ENCODE measurements at places on chromosomes 1 and 21. TPM values are rescaled to one million over a fixed set of nuclear protein-coding genes. Genes with fewer than 3 reads are reported as not detected.

KIF21B gene
- 8.2 TPM for total RNA-seq

RGS13 gene
- 0.28 TPM for total RNA-seq

MAN1C1 gene
- total RNA-seq: 9.7 TPM

CD1D gene
- 33.5 TPM for total RNA-seq

All from thymus (tissue), 14 donors.